NCI-H345 (cell line): ENCODE measurements at places on chromosomes 11 and 22.

GRCh38 chr22:45263463-45264269, 21.1 kb upstream of the UPK3A start:
- no peak for DNase-seq

- DNase-seq: peak; percentile 47
These were observed 118.1 kb downstream of the BBOX1 start for GRCh38 chr11:27158456-27159334.

- no peak for DNase-seq
These were observed 723 bp upstream of the SCUBE1 start for GRCh38 chr22:43343670-43344519.

- peak; percentile 62 for DNase-seq
These were observed at the start of gene FJX1 for GRCh38 chr11:35617687-35618496. Gene FJX1 (plus strand): TSS chr11:35618460. CDS start chr11:35618637, 177 bp downstream.

DNA sequence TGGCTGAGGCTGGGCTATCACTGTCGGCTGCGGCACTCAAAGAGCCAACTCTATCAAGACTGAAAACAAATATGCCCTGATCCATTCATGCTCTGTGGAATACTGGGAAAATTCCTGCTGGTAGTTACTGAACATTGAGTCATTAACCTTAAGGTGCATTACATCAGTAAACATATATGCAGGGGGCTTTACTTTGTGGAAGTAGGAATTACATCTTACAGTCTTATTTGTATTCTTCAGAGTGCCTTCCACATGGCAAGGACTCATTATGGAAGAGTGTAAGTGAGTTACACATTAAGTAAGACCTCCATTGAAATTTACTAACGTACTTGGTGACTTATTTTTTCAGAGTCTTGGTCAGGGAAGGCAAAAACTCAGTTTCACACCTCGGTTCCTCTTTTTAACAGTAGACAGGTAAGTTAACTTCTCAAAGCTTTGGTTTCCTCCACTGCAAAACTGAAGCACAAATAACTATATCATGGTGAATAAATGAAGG, 4.5 kb downstream of the OR5B21 start:
- no peak for DNase-seq
